ENCODE measurements at places on chromosomes 3 and 15.
A peak's percentile ranks its signal among the peaks of the same experiment; 100 is the strongest.

DNA sequence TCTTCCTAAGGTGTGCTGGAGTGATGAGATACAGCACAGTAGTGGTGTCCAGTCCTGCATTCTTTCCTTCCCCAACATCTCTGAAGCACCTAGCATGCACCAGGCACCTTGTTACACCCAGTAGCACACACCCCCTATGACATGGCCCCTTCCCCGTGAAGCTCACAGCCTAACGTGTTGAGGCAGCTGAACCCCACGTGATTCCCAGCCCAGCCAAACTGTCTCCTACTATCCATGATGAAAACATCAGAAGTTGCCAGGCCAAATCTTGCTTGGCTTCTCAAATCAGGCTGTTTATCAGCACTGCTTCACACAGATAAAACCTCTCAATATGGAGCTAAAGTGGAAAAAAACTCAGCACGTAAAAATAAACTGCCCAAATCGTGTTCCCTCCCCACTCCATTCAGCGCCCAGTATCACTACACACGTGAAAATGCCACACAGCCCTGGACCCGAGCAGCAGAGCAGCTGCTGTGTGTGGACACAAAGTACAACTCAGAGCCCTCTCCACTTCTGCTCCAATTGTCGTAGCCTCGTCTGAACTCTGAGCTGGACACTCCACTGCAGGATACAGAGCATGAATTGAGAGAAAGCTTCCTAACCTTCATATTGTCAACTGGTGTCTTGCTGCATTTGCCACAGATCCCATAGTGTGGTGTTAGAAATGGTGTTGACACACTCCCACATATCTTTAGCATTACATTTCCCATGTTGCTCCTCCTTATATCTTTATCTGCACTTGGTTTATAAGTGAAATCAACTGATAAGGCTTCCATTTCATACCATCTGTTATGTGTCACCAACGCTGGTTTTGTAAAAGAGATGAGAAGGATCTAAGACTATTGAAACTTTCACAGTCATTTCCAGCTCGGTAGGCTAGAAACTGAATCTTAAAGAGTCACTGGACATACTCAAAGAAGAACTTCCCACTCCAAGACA is 279.8 kb downstream of the RORA start:
- DNase-seq: no peak

- DNase-seq: no peak
These were observed 123.4 kb upstream of the PRR20G start for GRCh38 chr3:127411083-127411727.

DNA sequence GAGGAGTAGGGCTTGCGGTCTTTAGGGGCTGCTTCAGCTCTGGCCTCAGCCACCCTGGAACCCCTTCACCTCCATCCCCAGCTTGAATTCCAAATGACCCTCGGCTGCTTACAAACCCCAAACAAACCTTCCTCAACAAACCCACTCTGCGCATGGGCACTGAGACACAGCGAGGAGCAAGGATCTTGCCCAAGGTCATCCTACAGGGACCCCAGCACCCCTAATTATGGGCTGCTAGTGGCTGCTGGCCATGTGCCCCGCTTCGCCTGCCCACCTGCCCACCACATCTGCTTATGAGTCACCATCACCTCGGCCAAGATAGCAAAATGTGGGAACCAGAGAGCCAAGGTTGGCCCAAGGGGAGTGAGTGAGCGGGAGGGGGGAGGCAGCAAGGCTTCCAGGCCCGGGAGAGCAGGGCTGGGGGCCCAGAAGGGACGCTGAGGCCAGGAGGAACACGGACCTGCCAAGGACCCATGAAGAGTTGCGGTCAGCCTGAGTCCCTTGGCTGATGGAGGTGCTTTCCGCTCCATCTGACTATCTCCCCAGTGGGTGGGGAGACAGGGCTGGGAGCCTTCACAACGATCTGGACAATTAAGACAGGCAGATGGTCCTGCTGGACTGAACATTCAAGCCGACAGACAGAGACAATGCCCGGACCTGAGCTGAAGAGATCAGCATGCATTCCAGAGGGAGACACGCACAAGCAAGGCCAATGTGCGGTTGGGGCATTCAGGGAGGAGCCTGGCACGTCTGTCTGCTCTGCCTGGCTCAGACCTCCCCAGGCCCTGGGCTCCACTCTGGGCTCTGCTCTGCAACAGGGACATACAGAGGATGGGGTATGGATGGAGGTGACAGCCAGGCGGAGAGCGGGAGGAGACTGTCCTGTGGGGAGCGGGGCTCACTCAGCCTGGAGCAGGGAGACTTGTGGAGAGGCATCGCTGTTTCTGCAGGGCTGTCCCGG is 10.8 kb upstream of the GRIP2 start:
- no peak for DNase-seq

DNA sequence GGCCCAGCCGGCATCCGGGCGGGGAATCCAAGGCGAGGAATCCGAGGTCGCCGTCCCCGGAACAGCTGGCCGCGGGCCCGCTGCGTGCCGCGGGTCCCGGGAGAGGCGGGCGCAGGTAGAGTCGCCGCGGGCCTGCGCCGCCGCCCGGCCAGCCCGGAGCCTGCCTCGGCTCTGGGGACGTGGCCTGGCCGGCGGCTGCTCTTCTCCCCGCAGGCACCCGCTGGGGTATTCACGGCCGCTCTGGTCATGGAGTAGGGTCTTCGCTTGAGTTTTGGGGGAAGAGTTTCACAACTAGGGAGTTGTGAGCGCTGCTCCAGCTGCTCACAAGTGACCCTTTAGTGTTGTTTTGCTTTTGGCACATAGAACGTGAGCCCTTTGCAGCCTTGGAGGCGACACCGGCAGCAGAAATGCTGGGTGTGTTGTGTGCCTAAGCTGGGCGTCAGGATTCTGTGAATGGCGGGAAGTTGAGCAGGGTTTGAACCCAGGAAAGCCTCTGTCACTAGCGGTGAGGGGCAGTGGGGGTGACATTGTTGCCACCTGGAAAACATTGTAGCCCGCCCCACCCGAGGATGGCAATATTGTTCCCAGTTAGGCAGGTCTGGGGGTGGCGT is 4.0 kb downstream of the TRIM71 start:
- no peak for DNase-seq

GRCh38 chr15:74172701-74173379 is 670 bp upstream of the ISLR start:
- no peak for DNase-seq

DNA sequence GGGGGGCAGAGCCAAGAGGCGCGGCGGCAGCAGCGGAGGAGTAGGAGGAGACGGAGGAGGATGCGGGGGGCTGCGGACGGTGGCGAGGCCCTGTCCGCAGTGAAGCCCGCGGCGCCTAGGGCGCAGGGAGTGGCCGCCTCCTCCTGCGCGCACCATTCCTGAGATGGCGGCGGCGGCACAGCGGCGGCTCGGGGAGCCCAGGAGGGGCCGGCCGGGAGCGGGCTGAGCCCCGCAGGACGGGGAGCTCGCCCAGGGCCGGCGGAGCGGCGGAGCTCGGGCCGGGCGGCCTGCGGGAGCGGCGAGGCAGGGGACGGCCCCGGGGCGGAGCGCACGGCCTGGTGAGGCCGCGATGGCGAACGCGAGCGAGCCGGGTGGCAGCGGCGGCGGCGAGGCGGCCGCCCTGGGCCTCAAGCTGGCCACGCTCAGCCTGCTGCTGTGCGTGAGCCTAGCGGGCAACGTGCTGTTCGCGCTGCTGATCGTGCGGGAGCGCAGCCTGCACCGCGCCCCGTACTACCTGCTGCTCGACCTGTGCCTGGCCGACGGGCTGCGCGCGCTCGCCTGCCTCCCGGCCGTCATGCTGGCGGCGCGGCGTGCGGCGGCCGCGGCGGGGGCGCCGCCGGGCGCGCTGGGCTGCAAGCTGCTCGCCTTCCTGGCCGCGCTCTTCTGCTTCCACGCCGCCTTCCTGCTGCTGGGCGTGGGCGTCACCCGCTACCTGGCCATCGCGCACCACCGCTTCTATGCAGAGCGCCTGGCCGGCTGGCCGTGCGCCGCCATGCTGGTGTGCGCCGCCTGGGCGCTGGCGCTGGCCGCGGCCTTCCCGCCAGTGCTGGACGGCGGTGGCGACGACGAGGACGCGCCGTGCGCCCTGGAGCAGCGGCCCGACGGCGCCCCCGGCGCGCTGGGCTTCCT is at the start of gene GPR27:
Gene GPR27, plus strand, starts transcription at position 155 of the 909 bp plus-strand sequence. Its CDS starts 195 bp downstream, at position 350.
- DNase-seq: peak; percentile 23

- DNase-seq: no peak
These were observed 49.7 kb downstream of the SLC6A6 start for GRCh38 chr3:14451844-14452739.

- no peak for DNase-seq
These were observed 30.9 kb downstream of the PLSCR1 start for GRCh38 chr3:146513386-146514051.

- no peak for DNase-seq
These were observed 136.5 kb downstream of the PLCH1 start for GRCh38 chr3:155608228-155608920.

DNA sequence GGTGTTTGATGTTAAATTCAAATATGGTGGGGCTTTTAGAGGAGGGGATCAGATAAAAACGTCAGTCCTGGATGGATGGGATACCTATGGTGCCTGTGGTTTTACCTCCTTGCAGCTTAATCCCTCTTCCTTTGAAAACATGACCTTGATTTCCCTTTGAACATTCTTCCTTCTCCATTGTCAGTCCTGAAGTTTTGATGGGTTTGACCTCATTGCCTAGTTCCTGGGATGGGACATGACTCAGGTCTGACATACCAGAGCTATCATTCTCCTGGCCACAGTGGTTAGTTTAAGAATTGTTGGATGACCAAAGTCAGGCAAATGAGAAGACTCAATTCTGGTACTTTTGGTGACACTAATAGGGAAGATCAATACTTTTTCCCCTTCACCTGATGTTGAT is 87.2 kb downstream of the PRICKLE2 start:
- no peak for DNase-seq

DNA sequence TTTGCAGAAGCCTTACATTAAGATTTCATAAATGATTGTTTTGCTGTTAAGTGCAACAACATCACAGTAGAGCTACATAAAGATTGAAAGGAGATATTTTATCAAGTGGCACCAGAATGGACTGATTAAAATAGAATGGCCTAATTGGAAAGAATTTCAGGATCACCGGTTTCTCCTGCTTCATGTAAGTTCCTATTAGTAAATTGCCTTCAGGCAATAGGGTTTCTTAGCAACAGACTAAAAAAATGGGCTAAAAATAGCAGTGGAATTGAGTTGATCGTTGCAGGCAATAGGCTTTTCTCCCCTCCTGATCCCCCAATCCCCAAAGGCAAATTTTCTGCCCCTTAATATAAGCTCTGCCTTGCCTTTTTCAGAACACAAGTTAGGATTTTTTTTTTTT is 917 bp downstream of the LNP1 start:
- peak; percentile 10 for DNase-seq

GRCh38 chr15:68112706-68113105 is 58.6 kb downstream of the PIAS1 start:
- DNase-seq: no peak

GRCh38 chr3:118228151-118228550 is 806.5 kb downstream of the IGSF11 start:
- no peak for DNase-seq

- DNase-seq: no peak
These were observed 652.4 kb upstream of the NAALADL2 start for GRCh38 chr3:174206607-174207192.

- DNase-seq: no peak
These were observed 227.6 kb downstream of the KLF13 start for GRCh38 chr15:31554261-31554660.

- no peak for DNase-seq
These were observed 30.4 kb upstream of the SYNM start for GRCh38 chr15:99074446-99074845.

- DNase-seq: peak; percentile 82
These were observed 4.5 kb downstream of the HDC start for GRCh38 chr15:50260969-50261496.

Measured in activated CD4-positive, alpha-beta T cell treated with anti-CD3 and anti-CD28 coated beads, Interleukin-10, Interleukin-2, amounts not matched to agents 100 ng/mL and 50 ng/mL, durations not matched to agents 16 hours and 8 hours (primary cell).